ENCODE measurements at places on chromosomes 6 and 20.
A peak's percentile ranks its signal among the peaks of the same experiment; 100 is the strongest.

DNA sequence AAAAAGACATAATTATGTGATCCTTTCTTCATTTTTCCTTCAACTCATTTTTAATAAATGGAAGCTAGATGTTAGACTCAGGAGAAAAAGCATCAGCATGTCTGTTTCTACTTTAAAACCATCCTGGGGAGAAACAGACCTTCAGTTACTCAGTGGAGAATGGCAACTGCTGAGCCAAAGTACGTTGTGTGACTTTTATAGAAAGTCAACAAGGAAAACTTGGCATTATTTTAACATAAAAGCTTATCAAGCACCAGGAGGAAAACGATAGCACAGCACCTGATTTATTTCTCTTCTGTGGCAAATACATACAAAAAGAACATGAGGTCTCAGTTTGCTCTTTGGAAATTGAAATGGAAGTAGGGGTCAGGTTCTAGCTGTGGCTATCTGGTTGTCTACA lies 115.3 kb upstream of the RIPOR2 start:
- DNase-seq = peak; percentile 24

GRCh38 chr20:25270829-25271251 lies 23.0 kb downstream of the PYGB start:
- no peak for DNase-seq

DNA sequence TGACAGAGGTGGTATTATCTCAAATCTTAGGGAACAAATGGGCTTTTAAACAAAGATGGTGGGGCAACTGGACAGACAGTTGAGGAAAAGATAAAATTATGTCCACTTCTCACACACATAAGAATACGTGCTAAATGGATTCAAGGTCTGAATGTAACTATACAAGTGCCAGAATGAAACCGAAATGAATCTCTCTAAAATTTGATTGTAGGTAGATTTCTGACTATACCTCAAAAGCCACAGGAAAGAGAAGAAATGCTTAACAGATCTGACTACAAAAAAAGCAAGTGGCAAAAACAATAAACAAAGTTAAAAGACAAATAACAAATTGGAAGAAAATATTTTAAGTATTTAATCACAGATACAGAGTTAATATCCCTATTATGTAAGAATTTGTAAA lies 182.7 kb upstream of the OLIG3 start:
- no peak for DNase-seq

- DNase-seq = peak; percentile 2
Observed at GRCh38 chr6:8627085-8627861, 191.9 kb upstream of the SLC35B3 start.

GRCh38 chr20:32535316-32535952 lies 49.7 kb downstream of the NOL4L start:
- DNase-seq = no peak

GRCh38 chr20:56411759-56412472 lies at the start of gene CASS4:
TSS of gene CASS4 (plus strand) at chr20:56412260. CDS start at chr20:56412459, 199 bp downstream.
- peak; percentile 96 for DNase-seq

- DNase-seq = peak; percentile 1
Observed at GRCh38 chr6:55449225-55449624, 122.0 kb downstream of the GFRAL start.

DNA sequence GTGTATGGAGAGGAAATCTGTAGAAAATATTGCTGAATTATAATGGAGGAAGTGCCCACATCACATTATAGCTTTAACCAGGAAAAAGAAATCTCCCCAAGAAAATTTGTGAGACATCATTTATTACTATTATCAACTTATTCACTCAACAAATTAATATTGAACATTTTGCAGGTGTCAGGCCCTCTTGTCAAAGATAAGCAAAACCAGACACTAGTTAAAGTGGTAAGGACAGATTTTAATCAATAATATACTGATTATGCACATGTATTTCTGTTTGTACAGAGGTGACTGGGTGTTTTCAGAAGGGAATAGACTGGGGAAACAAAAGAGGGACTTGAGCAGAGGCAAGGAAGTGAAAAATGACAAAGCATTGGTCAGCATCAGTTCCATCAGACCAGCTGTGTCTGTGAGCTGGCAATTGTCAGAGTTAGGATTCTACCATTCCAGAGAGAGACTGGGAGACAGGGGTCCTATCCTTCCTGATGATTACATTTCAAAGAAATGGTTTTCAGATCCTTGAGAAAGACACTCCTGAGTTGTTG lies 519.2 kb downstream of the UTRN start:
- DNase-seq = no peak

DNA sequence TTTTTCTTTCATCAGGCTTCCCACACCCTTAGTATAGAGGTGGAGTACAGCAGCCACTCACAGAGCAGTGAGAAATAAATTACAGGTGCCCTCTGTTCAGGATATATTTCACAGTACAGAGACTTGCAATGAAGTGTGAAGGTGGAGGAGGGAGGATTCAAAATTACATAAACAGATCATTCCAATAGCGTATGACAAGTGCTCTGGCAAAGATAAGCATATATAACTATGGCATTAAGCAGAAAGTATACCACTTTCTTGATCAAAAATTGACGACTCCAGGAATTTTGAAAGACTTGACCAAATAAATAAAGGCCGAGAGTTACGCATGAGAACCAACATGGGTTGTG lies 108.7 kb downstream of the GPX5 start:
- DNase-seq = no peak

GRCh38 chr20:31859266-31859997 lies 10.9 kb downstream of the DUSP15 start:
- no peak for DNase-seq

DNA sequence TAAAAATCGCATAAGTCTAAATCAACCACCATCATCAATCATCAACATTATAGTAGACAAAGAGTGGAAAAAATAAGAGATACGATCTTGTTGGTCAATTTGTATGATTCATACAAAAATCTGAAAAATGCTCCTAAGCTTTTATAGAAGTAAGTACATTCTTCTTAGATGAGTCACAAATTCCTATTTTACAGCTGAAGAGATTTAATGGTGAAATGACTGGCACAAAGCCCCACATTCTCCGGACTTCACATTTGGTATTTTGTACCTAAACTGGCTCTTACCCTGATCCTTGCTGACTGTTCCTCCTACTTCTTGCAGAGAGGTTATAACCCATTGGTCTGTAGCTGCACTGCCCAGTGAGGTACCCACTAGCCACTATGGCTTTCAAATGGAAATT lies 29.9 kb upstream of the PREP start:
- DNase-seq = no peak

DNA sequence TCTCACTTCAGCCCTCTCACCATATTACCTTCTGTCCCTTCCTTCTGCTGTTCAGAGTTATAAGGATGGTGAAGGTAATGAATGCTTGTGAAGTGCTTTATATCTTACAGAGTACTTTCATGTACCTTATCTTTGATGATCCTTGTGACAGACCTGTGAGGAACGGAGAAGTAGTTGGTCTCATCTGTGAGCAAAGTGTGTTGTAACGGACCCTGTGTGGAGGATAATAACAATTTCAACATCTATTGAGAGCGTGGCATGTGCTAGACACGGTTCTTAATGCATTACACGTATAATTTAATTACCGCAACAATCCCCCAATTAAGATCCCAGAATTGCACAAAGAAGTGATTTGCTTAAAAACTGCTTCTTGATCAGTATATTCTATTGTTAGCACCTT lies 124.6 kb downstream of the ANKS1A start:
- DNase-seq = peak; percentile 36

DNA sequence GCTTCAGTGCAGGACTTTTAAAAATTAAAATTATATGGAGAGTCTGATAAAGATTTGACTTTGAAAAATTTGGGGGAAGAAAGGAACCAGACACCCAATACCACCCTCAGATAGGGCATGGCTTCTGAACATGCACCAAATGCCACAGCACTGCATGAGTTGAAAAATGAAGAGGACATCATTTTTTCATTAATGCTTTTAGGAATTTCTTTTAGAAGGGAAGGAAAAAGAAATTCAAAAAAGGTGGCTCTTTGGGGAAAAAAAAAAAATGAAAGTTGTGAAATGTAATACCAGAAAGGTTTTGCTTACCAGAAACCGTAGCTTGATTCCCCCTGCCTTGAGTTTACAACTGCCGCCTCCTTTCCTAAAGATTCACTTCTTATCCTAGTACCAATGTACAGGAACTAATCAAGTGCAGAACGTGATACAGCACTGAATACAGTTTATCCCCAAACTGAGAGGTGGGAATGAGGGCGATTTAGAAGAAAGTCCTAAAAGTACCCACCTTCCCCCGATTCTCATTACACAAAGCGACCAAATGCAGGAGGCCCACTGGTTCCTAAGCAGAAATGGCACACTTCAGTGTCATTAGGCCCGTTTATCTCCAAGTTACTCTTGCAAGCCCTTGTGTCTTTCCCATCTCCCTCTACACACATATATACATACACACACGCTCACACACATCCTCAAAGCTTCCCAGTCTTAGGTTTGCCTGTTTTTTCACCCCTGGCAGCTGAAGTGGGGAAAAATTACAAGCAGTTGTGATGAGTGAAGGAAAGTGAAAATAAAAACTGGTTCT lies 2.8 kb downstream of the PPP1R10 start:
- DNase-seq = no peak

- no peak for DNase-seq
Observed at GRCh38 chr6:19440531-19440930, 396.6 kb upstream of the ID4 start.

DNA sequence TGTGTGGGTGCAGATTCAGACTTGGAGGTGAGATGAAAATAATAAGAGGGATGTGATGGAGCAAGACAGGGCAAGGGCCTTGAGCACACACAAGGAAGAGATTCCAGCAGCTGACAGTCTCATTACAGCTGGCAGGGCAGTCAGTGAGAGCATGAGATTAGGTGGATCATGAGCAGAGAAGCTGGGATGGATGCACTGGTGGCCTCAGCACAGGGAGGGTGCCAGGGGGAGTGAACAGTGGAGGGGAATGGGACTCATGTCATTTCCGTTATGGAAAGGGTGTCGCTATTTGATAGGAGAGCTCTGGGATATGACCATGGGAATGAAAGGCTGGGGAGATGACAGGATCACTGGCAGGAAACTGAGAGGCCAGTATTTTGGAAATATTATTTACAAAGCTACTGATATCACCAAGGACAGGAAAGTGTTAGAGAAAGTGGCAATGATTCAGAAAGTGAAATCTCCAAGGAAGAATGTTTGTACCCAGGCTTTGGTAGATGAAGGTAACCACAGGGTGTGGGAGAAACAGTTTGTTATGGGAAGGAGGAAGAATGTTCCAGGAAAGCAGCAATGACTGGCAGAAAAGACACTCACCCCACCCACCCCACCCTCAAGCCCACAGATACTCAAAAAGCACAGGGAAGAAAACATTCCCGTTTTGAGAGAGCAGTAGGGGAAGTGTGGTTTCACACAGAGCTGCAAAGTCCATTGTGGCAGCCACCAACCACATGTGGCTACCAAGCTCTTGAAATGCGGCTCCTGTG lies 214.7 kb upstream of the PROKR2 start:
- peak; percentile 34 for DNase-seq

DNA sequence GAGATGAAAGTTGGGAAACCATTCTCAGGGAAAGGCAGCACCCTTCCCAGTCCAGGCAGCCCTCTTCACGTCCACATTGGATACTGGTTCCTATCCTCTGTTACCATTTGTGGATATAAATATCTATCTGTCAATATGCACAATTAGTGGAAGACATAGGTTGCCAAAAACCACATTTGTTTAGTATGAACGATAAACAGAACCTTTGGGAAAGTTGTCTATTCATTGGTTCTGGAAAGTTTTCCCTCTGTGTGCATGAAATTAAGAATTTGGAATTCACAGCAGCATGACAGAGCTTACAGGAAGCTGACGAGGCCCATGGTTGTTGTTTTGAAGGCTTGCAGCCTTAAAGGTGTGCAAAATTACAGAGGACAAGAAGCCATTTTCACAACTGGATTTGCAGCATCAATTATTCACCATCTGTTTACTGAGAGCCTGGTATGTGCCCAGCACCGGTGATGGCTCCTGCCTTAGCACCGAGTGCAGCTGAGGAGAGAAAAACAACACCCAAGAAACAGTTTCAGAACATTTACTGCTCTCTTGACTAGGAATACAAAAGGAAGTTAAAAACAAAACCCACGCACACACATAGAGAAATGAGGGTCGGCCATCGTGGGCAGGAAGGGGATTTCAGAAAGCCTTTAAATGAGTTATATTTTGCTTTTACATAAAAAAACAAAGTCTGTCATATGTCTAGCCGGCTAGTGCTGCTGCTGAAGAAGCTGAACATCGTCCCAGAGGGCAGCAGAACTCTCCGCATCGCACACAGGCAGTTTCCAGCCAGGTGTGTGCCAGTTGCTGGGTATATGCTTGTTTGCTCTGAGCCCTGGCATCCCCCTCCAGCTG lies 319.6 kb downstream of the FARS2 start:
- DNase-seq = no peak

DNA sequence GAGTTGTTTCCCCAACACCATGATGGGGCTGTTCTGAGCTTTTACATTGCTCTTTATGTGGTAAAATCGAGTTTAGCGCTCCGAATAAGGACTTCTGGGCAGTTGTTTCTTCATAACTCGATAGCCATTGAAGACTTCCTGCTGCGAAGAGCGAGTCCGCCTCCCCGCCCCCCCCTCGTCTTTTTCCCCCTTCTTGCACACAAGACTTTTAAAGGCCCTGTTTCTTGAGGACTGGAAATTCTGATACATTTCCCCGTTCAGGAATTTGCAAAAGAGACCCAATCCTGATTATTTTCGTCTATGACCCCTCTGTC lies 1.5 kb upstream of the CITED2 start:
- peak; percentile 84 for DNase-seq

DNA sequence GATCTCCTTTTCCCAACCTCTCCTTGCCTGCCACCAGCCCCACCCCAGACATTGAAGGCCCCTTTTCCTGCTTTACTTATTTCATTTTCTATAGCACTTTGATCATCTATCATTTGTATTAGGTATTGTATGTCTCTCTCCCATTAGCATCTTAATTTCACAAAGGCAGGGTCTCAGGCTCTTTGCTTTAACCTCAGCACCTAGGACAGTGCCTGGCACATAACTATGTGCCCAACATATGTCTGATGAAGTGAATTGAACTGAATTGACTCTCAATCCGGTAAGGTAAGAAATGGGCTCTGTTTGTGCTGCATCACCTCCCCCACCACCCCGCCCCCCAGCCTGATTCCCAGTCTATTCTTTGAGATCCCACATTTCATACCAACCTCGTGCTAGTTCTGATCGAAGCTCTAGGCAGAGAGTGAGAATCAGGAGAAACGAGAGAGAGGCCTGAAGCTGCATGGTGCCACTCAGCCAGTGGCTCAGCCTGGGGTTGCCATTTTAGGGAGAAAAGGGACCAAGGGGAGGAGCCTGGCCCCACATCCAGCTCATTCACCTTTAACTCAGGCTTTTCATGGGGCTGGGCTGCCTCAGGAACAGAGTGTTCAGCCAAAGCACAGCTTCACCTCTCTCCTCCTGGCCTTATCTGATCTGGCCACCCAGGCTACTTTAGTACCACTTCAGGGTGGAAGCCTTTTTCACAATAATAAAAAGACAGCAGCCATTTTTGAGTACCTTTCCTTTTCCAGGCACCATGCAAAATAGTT lies at the start of gene SPINT3:
TSS of gene SPINT3 (minus strand) at position 476 of the 767 bp plus-strand sequence. CDS start at position 462, 14 bp downstream.
- no peak for DNase-seq

GRCh38 chr20:24502661-24503060 lies 33.2 kb downstream of the SYNDIG1 start:
- DNase-seq = no peak

GRCh38 chr6:134806180-134806798 lies 143.6 kb downstream of the ALDH8A1 start:
- no peak for DNase-seq

- DNase-seq = no peak
Observed at GRCh38 chr20:15251171-15251570, 913.8 kb upstream of the FLRT3 start.

- no peak for DNase-seq
Observed at GRCh38 chr6:56450882-56451739, 191.6 kb downstream of the DST start.
